Mesothelial cell of epicardium (in vitro differentiated cells): ENCODE measurements at places on chromosomes 12 and 14. TPM values are rescaled to one million over a fixed set of nuclear protein-coding genes. Genes with fewer than 3 reads are reported as not detected.

The EML1 gene
- 17.6 to 19.3 TPM (median 18.9 TPM) in 3 replicates for total RNA-seq

The FOXA1 gene
- 19.3 to 21.8 TPM (median 19.7 TPM) in 3 replicates for total RNA-seq

The GALNT9 gene
- total RNA-seq: 3.5 to 4.8 TPM (median 3.7 TPM) in 3 replicates

The CMKLR1 gene
- total RNA-seq: 0.87 to 1.7 TPM (median 1.4 TPM) in 3 replicates

The B4GALNT3 gene
- 6.9 to 7.3 TPM (median 7.0 TPM) in 3 replicates for total RNA-seq

The OAS3 gene
- 6.0 to 7.7 TPM (median 6.5 TPM) in 3 replicates for total RNA-seq

The FOXG1 gene
- not detected in 3 replicates for total RNA-seq

The SLC6A12 gene
- 0.29 TPM in 2 of 3 replicates, not detected in the other for total RNA-seq

The CHPT1 gene
- 16.1 to 18.7 TPM (median 16.9 TPM) in 3 replicates for total RNA-seq

The MYF6 gene
- 0.16 to 0.22 TPM (median 0.20 TPM) in 3 replicates for total RNA-seq

The REM2 gene
- total RNA-seq: 2.6 to 3.0 TPM (median 3.0 TPM) in 3 replicates

The NANOG gene
- 0.32 to 0.58 TPM (median 0.42 TPM) in 3 replicates for total RNA-seq

The AJUBA gene
- 108 to 110 TPM (median 109 TPM) in 3 replicates for total RNA-seq

The RNU7-1 gene
- total RNA-seq: not detected in 3 replicates

- H3K4me1 ChIP-seq: no peaks in the 10 kb centered on the region
- H3K27ac ChIP-seq: no peak overlapping the region
- peaks cover 15% of the 10 kb centered on the region for H3K27me3 ChIP-seq
- no peaks in the 10 kb centered on the region for H3K36me3 ChIP-seq
These were observed 1027.0 kb downstream of the VRK1 start for GRCh38 chr14:97824218-97824617.

DNA sequence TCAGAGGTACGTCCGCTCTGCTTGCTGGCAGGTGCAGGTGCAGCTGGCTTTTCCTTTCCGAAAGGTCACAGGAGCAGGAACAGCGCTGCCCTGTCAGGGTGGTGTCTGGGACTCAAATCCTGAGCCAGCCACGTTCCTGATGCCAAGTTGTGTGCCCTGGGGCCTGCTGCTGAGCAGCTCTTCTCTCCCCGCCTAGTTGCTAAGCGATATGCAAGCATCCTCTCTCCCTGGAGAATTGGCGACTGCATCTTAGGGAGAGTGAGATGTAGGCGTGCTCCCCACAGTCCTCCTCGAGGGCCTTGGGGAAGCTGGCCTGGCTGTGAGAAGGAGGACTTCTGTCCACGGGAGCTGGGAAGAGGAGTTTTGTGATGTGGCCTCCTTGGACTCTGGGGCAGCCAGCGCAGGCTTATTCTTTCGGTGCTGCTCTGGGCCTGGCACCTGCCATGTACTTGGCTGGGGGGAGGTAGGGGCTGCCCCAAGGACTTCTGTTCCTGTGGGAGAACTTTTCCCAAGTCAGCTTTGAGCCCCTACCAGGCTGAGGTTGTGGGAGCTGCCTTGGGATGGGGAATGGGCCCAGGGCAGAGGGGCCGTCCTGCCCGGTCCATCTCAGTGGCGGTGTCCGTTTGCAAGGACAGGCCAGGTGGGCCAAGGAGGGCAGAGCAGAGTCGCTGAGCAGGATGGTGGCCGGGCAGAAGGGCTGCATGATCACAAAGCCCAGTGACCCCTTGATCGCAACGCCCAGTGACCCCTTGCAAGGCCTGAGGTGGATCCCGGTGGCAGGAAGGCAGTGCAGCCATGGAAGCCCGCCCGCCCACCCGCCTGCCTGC is 183.5 kb downstream of the ADGRD1 start:
- H3K4me3 ChIP-seq: no peak overlapping the region
- DNase-seq: no peak
- no peak overlapping the region for H3K27ac ChIP-seq
- H3K4me1 ChIP-seq: peaks cover 5% of the 10 kb centered on the region
- peaks cover 29% of the 10 kb centered on the region for H3K27me3 ChIP-seq

GRCh38 chr14:74950795-74951442 is 4.5 kb downstream of the PGF start:
- peaks cover 56% of the 10 kb centered on the region for H3K4me1 ChIP-seq
- DNase-seq: no peak
- no peak overlapping the region for H3K4me3 ChIP-seq

- no peak overlapping the region for H3K4me3 ChIP-seq
- DNase-seq: no peak
- no peaks in the 10 kb centered on the region for H3K36me3 ChIP-seq
- no peaks in the 10 kb centered on the region for H3K27me3 ChIP-seq
- no peak overlapping the region for H3K27ac ChIP-seq
These were observed 2.1 kb upstream of the RNASE13 start for GRCh38 chr14:21036751-21037150.

DNA sequence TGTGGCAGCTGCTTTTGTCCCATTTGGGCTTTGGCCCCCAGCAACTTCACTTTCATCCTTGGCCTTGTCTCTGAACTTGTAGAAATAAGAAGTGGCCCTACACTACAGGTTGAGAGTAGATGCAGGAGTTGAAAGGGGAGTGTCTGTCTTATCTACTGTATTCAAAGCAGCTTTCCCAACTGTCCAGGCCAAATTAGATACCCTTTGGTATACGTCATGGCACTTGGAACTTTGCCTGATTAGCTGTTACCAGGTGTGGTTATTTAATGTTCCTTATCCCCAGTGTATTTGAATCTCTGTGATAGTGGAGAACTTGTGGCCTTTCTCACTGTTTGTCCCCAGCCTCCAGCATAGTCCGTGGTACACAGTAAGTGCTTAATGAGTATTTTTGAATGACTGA is 33.5 kb downstream of the SUDS3 start:
- H3K4me3 ChIP-seq: no peak overlapping the region
- H3K4me1 ChIP-seq: no peaks in the 10 kb centered on the region
- peaks cover 38% of the 10 kb centered on the region for H3K36me3 ChIP-seq

- peaks cover 22% of the 10 kb centered on the region for H3K4me1 ChIP-seq
- H3K27ac ChIP-seq: no peak overlapping the region
These were observed 47.2 kb downstream of the MYF5 start for GRCh38 chr12:80763874-80764273.

DNA sequence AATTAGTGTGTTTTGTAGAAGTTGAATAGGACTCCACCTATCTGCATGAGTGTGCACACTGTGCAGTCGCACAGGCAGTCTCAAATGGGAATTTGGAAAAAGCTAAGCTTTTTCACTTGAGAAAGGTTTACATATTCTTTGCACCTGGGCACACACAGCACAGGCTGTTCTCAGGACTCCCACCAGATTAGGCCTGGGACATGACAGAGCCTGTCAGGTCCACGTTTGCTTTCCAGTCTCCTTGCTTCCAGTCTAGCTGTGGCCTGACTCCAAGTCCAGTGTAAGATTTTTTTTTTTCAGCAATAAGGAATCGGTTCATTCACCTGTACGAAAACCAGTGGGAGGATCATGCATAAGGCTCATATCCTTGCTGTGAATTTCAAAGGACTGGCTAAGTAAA is 181.3 kb downstream of the ZFP36L1 start:
- H3K36me3 ChIP-seq: peaks cover 23% of the 10 kb centered on the region
- H3K4me3 ChIP-seq: no peak overlapping the region
- no peak overlapping the region for H3K27ac ChIP-seq
- H3K4me1 ChIP-seq: peaks cover 16% of the 10 kb centered on the region
- no peaks in the 10 kb centered on the region for H3K27me3 ChIP-seq
- DNase-seq: no peak

DNA sequence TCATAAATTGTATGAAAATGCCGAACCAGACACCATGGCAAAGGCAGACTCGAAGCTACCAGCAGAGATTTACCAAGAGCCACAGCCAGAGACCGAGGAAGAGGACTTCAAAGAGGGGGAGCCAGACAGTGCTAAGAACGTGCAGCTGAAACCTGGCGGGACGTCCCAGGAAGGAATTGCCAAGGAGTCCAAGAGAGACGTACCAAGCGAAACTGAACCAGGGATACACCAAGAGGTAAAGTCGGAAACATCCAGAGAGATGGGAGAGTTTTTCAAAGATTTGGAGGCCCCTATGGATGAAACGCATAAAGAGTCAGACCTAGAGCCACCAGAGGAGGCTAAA is 294 bp downstream of the SAMD15 start:
- no peak overlapping the region for H3K27ac ChIP-seq
- no peak for DNase-seq
- H3K4me3 ChIP-seq: no peak overlapping the region
- peaks cover 32% of the 10 kb centered on the region for H3K4me1 ChIP-seq
- H3K27me3 ChIP-seq: no peaks in the 10 kb centered on the region
- H3K36me3 ChIP-seq: no peaks in the 10 kb centered on the region

- H3K27me3 ChIP-seq: no peaks in the 10 kb centered on the region
- no peaks in the 10 kb centered on the region for H3K36me3 ChIP-seq
- DNase-seq: no peak
- no peak overlapping the region for H3K27ac ChIP-seq
- no peak overlapping the region for H3K4me3 ChIP-seq
- peaks cover 12% of the 10 kb centered on the region for H3K4me1 ChIP-seq
These were observed 197.0 kb upstream of the AMIGO2 start for GRCh38 chr12:47276621-47277309.

GRCh38 chr14:99120526-99121318 is 151.3 kb downstream of the BCL11B start:
- no peaks in the 10 kb centered on the region for H3K36me3 ChIP-seq
- no peaks in the 10 kb centered on the region for H3K4me1 ChIP-seq
- H3K27me3 ChIP-seq: peaks cover 31% of the 10 kb centered on the region
- peak; percentile 22 for DNase-seq
- H3K4me3 ChIP-seq: no peak overlapping the region
- no peak overlapping the region for H3K27ac ChIP-seq

- no peak overlapping the region for H3K27ac ChIP-seq
- H3K36me3 ChIP-seq: peaks cover 41% of the 10 kb centered on the region
- H3K4me1 ChIP-seq: no peaks in the 10 kb centered on the region
- no peaks in the 10 kb centered on the region for H3K27me3 ChIP-seq
- no peak for DNase-seq
These were observed 35.3 kb downstream of the STX2 start for GRCh38 chr12:130803702-130804101.

DNA sequence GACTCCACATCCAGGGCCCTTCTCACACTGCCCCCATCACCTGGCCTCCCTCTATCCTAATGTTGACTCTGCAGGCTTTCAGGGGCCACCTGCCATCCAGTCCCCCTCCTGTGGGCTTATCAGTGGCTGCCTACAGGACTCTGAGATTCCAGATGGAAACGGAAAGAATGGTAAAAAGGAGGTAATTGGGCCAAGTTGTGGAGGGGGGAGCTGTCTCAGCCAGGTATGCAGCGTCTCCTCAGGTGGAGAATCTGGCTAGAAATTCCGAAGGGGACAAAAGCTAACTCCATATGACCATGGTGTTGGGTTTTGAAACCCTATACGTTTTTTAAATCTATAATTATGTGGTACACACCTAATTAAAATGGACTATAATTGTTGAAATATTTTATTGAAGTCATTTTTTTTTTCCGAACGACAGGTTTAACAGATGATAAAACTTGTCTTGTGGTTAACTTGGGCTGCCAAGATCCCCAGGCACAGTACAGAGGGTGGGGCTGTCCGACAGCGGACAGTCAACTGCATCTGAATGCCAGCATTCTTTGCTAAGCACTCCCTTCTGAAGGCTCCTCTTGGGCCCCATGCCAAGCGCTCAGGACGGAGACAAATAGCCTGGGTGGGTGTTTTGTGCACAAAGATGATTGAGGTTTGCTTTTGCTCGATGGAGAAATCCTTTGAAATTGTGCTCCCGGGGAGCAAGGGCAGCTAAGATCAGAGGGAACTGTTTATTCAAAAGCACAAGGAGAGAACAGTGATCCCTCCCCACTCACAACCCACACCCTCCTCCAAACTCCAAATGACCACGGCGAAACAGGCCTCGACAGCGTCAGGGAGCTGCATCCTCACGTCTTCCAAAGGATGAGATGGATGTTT is 365.6 kb downstream of the BCL11B start:
- H3K4me1 ChIP-seq: peaks cover 49% of the 10 kb centered on the region
- H3K4me3 ChIP-seq: no peak overlapping the region
- H3K27me3 ChIP-seq: peaks cover 2% of the 10 kb centered on the region
- H3K27ac ChIP-seq: peak overlapping the region; percentile 80

DNA sequence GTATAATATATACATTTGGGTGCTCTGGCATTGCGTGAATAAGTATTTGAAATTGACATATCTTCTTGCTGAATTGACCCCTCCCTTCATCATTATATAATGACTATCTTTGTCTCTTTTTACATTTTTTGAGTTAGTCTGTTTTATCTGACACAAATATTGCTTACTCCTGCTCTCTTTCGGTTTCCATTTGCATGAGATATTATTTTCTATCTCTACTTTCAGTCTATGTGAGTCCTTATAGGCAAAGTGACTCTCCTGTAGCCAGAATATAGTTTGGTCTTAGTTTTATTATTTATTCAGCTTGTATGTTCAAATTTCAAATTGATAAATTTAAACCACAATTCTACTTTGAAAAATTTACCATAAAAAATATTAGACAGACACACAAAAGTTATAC is 491.0 kb downstream of the NAV3 start:
- H3K27me3 ChIP-seq: no peaks in the 10 kb centered on the region
- H3K36me3 ChIP-seq: peaks cover 2% of the 10 kb centered on the region
- H3K4me3 ChIP-seq: no peak overlapping the region
- peaks cover under 1% of the 10 kb centered on the region for H3K4me1 ChIP-seq
- no peak overlapping the region for H3K27ac ChIP-seq

DNA sequence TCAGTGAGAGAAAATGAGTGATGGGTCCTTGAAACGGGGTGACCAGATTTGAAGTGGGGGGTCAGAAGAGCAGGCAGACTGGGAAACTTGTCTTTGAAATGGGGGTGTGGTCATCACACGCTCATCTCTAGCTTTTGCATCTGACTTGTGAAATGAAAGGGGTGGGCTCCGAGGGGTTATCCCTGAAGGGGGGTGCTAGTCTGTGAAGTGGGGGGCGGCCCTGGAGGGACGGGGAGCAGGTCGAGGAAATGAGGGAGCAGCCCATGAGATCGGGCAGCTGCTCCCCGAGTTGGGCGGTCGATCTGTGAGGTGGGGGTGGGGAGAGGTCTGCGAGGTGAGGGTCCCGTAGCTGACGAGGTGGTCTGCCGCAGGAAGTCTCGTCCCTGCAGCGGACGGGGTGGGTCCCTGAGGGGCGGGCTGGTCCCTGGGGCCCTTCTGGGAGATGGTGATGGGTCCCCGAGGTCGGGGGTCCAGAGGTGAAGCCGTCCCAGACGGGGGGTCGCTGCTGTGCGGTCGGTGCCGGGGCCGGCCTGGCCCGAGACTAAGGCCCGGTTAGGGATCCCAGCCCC is 542 bp downstream of the PXN start:
- H3K36me3 ChIP-seq: no peaks in the 10 kb centered on the region
- no peak for DNase-seq
- peaks cover 36% of the 10 kb centered on the region for H3K4me1 ChIP-seq

DNA sequence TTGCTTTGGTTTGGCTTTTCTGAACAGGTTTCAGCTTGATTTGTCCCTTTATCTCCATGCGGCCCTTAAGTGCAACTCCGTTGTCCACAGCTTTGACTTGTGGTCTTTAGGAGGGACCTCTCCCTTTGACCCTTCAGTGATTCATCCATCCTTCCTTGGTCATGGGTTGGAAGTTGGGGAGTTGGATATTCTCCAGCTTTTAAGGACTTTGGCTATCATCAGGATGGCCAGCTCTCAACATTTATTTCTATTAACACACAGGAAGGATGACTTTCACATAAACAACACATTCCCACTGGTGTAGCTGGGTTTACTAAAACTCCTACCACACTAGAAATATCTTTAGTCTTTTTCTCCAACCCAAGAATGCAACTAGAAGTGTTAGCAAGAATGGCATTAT is 50.9 kb upstream of the E2F7 start:
- peaks cover 5% of the 10 kb centered on the region for H3K27me3 ChIP-seq
- no peaks in the 10 kb centered on the region for H3K4me1 ChIP-seq
- no peak for DNase-seq

- H3K4me3 ChIP-seq: no peak overlapping the region
- H3K27me3 ChIP-seq: no peaks in the 10 kb centered on the region
- DNase-seq: no peak
- H3K36me3 ChIP-seq: no peaks in the 10 kb centered on the region
- H3K4me1 ChIP-seq: no peaks in the 10 kb centered on the region
These were observed 54.0 kb downstream of the CPSF2 start for GRCh38 chr14:92175811-92176210.

GRCh38 chr12:48767521-48767920 is 21.4 kb downstream of the ADCY6 start:
- H3K27ac ChIP-seq: no peak overlapping the region
- H3K36me3 ChIP-seq: peaks cover 33% of the 10 kb centered on the region
- no peak overlapping the region for H3K4me3 ChIP-seq
- no peaks in the 10 kb centered on the region for H3K27me3 ChIP-seq
- no peaks in the 10 kb centered on the region for H3K4me1 ChIP-seq
